ENCODE measurements at places on chromosomes 16 and 17.

DNA sequence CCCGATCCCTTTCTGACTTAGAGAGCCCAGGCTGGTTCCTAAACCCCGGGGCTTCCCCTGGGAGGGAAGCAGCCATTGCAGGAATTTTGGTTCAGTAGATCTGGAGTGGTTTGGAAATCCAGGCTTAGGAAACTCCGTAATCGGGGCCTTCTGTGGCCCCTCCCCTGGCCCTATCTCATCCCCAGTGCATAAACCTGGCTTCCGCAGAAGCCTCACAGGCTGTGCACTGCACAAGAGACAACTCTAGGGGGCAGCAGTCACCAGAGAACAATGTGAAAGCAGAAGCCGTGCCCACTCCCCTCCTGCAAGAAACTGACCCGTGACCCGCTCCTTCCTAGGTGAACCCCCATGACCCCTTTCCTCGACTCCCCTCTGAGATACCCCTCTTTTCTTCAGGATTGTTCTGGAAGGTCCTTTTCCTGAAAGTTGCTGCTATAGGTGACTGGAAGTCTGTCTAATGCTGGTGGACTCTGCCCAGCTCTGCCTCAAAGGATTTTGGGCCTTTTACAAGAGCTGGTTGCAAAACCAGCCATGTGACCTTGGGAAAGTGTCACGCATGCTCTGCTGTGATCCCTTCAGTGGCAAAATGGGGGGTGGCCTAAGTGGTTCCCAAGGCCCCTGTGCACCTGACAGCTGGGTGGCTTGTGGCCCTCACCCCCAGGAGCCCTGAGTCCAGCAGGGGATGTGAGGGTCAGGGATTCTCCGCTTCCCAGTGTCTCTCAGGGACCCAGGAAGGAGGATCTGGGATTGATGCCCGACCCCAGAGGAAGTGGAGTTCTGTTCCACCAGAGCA lies 14.4 kb downstream of the GUCY2D start:
- peak; percentile 62 for DNase-seq

DNA sequence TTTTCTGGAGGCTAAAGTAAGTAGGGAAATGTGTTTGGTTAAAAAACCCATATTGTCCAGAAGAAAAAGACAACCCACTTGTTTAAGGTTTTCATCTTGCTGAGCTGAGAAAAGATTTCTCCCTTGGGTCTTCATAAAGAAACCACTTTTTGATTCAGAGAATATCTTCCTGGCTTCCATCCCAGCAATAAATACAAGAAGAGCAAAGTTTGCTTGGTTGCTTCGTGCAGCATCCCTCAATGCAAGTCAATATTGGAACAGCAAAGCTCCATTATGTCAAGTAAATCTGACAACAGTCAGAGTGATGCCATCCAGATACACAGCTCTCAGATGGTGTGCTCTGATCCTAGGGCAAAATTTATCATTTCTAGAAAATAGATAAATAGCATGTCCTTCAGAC lies 118.9 kb upstream of the PIRT start:
- DNase-seq, result no peak

DNA sequence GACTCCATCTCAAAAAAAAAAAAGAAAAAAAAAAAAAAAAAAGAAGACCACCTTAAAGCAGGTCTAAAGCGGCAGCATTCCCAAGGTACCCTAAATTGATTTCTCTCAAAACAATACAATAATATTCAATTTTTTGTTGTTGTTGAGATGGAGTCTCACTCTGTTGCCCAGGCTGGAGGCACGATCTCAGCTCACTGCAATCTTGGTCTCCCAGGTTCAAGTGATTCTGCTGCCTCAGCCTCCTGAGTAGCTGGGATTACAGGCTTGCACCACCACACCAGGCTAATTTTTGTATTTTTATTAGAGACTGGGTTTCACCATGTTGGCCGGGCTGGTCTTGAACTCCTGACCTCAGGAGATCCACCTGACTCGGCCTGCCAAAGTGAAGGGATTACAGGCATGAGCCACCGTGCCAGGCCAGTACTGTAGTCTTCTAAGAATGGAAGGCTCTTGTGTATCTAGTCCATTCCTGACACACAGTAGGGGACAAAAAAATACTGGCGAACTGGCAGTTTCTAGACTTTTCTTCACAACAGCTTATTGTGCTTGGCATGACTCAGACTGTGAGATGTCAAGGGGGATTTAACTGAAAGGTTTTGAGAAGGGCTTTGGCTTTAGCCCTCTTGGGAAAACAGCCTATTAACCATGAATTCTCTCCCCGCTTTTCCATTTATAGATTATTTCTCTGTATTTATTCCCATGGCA lies 17.3 kb downstream of the CDR2 start:
- no peak for DNase-seq

- no peak for DNase-seq
These were observed 19.1 kb downstream of the ST6GALNAC2 start for GRCh38 chr17:76566613-76566943.

DNA sequence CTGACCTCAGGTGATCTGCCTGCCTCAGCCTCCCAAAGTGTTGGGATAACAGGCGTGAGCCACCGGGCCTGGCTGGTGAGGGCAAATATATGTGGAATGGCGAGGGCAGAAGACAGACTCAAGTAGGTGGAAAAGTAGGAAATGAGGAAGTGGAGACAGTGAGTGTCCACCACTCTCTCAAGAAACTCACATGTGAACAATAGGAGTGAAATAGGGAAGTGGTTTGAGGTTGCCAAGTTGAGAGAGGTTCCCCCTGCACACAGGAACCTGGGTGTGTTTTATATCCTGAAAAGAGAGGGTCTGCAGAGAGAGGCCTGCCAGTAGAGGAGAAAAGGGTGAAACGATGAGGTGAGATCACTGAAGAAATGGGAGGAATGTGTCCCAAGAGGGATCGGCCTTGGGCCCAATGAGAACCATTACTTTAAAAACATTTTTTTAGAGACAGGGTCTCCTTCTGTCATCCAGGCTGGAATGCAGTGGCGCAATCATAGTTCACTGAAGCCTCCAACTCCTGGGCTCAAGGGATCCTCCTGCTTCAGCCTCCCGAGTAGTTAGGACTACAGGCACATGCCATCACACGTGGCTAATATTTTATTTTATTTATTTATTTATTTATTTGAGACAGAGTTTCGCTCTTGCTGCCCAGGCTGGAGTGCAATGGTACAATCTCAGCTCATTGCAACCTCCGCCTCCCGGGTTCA lies 17.1 kb upstream of the CORO1A start:
- DNase-seq, result no peak

GRCh38 chr17:14768923-14769322 lies 468.0 kb downstream of the HS3ST3B1 start:
- no peak for DNase-seq

DNA sequence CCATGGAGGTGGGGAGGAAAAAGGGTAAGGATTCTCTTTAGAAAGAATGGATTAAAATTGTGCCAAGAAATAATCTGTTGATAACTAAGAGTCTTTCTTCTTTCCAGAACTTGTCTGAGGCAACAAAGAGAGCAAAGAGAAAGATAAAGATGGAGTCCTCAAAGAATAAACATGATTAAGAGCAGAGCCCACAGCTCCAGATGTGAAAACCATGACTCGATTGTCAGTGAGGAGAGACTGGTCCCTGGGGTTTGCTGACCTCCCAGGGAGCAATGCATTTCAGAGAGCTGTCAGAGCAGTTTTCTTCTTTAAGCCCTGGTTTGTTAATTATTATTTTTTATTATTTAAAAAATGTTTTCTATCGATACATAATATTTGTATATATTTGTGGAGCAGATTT lies 74.6 kb downstream of the TMEM100 start:
- no peak for DNase-seq

DNA sequence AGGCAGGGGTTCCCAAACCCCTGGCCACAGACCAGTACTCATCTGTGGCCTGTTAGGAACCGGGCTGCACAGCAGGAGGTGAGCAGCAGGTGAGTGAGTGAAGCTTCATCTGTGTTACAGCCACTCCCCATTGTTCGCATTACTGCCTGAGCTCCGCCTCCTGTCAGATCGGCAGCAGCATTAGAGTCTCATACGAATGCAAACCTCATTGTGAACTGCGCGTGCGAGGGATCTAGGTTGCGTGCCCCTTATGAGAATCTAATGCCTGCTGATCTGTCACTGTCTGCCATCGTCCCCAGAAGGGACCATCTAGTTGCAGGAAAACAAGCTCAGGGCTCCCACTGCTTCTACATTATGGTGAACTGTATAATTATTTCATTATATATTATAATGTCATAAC lies 25.1 kb upstream of the RMI2 start:
- peak; percentile 47 for DNase-seq

DNA sequence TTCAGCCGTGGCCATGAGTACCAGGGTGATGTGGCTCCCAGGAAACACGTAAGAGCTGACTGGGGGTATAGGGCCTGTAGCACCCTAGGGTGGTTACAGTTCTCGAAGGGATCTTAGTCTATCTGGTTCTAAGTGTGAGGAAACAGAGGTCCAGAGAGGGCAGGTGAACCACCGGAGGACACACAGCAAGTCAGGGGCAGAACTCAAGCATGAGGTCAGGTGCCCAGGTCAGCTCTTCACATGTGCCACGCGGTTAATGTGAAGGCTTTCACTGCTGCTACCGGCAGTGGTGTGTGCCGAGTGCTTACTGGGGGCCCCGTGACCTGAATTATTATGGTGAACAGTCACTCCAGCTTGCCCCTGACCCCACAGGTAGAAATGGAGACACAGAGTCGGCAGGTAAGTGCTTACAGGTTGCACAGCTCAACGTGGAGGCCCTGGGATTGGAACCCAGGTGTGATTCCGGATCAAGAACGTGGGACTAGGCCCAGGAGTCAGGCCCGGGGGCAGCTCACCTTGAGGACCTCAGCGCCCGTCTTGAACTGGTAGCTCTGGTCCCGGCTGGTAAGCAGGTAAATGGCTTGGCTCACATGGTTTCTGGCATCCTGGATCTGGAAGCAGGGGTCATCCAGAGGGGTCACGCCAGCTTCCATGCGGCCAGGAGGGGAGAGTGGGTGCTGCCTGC lies 3.1 kb downstream of the ROGDI start:
- no peak for DNase-seq

GRCh38 chr17:31134576-31134975 lies 39.8 kb downstream of the NF1 start:
- no peak for DNase-seq

DNA sequence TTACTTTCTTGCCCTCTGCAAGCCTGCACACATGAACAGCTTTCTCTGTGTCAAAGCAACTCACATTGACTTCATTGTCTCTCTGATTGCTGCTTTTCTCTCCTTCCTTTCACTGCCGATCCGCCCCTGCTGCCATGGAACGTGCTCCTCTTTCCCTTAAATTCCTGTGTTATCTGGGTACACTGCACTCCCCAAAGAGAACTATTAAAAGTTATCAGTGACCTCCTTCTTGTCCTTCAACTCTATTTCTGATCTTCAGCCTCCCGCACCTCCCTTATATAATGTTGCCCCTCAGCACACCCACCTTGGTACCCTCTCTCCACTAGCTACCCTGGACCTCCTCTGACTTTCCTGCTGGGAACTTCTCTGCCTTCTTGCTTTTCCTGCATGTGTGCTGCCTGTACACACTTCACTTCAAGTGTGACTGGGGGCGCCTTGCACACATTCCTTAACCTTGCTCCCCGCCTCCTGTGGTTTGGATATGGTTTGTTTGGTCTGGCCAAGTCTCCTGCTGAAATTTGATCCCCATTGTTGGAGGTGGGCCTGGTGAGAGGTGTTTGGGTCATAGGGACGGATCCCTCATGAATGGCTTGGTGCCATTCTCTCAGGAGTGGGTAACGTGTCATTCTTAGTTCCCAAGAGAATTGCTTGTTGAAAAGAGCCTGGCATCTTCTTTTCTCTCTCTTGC lies 26.7 kb upstream of the PMP22 start:
- DNase-seq, result no peak

- no peak for DNase-seq
These were observed 14.2 kb downstream of the PLD6 start for GRCh38 chr17:17191961-17192381.

Data from NCI-H345 (cell line).